NCI-H1105 treated with DMSO at 0.1 percent for 48 hours (cell line): ENCODE measurements at places on chromosomes 4 and X.

DNA sequence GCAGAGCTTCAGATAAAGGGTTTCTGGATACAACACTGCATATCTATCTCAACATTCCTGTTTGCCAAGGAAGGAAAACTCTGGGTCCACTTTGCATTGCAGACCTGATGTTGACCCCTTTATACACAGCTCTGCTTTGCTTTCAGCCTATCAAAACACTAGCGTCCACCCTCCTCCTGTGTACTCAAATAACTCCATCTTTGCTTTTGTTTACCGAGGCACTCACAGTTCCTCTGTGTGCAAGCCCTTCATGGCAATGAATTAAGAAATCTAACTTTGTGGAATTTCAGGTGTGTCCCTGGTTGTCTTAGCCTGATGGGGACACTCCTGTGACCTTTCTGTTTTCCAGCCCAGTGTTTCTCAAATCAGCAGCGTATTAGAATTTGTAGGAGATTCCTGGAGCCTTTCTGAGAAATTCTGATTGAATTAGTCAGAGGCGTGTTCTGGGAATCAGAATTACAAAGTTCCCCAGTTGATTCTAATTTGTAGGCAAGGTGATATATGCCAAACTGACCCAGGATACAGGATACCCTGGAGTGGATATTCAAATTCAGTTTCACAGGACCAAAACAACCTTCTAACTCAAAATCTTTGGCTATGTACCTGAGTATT is 68.6 kb downstream of the DTHD1 start:
- no peak for DNase-seq

GRCh38 chr4:144709793-144710525 is 64.0 kb downstream of the HHIP start:
- no peak for DNase-seq

GRCh38 chr4:74449571-74450297 is 4.8 kb downstream of the AREG start:
- DNase-seq, result no peak

- no peak for DNase-seq
Measured at GRCh38 chr4:165667969-165668368, 205.1 kb upstream of the TLL1 start.

DNA sequence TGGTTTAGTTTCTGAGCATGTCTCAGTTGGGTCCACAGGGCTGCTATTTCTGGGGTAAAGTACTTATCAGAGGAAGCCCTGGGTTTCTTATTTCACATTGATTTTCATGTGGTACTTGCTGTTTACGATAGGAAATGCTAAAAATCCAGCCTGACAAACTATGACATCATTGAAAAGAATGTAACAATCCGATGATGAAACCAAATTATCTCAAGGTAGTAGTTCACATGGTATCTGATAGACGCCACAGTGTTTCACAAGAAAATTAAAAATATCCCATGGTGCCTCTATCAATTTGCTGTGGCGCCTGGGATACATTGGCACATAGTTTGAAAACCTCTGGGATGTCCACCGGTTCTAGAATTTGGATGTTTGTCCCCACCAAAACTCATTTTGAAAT is 418.9 kb upstream of the RPS6KA3 start:
- no peak for DNase-seq

- no peak for DNase-seq
Measured at GRCh38 chr4:166506051-166506450, 633.0 kb downstream of the TLL1 start.

DNA sequence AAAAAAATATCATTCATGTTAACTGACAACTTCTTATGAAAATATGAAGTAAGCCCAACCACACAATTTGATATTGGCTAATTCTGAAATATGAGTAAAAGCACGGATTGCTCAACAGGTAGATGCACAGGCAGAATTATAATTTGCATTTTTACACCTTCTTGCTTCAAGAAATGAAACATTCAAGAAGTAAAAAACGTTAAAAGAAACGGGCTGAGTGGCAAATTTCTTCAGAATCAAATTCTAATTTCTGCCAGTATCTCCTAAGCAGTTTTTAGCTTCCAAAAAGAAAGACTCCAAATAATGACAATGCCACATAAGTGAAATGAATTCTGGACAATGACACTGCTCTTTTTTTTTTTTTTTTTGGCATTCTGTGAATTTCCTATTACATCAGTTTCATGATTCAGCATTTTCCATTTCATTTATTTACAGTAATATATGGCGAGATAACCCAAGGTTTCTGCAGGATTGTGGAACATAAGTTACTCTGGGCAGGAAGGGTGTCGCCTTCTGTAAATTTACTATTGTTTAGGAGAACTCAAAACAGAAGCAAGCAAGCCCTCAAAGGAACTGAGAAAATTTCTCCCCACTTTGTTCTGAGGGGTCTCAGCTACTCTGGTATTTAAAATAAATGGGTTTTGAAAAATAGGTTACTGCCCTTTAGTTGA is 1.4 kb downstream of the SEL1L3 start:
- no peak for DNase-seq

- DNase-seq, result no peak
Measured at GRCh38 chrX:154827194-154828015, 7.1 kb downstream of the SMIM9 start.

GRCh38 chr4:88672987-88673386 is 24.6 kb downstream of the NAP1L5 start:
- DNase-seq, result peak; percentile 2

- no peak for DNase-seq
Measured at GRCh38 chr4:74156521-74156920, 1.4 kb upstream of the MTHFD2L start.
